Stimulated activated naive CD4-positive, alpha-beta T cell (primary cell): ENCODE measurements at places on chromosomes 2 and 18.

GRCh38 chr2:77666251-77666980 is 144.2 kb upstream of the LRRTM4 start:
- no peak for DNase-seq

DNA sequence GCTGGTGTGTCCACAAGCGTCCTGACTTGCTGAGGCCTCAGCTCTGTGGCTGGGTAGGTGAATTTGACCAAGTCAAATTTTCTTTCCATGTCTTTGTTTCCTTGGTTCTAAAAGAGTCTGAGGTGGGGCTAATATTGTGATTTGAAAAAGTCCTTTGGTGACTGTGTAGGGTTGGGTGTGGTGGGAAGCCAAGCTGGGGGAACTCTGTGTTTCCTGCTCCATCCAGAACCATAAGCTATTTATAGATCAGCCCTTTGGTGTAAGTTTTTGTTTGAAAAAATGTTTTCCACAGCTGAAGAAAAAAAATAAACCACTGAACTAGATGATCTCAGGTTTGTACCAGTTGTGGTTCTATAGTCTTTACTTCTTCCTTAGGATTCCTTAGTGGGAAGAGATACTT is 462.7 kb downstream of the TGIF1 start:
- DNase-seq: no peak

DNA sequence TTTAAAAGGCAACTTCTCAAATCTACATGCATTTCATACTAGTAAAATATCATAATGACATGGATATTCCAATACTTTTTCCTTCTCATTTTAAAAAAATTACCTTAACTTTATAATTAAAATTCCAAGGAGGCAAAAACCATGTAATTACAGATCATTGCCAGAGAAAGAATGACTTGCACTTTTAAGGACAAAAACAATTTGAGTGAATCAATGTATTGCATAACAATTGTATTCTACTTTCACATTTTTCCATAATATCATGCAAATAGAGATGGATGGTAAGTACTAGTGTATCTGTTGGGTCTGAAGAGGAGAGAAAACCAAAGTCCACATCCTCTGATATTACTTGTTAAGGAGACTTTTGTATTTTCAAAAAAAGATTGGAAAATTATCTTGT is 89.5 kb upstream of the NCK2 start:
- DNase-seq: no peak

GRCh38 chr2:199458009-199458805 is 468 bp upstream of the SATB2 start:
- DNase-seq: no peak

GRCh38 chr2:120754067-120754960 is 18.6 kb downstream of the GLI2 start:
- DNase-seq: no peak

DNA sequence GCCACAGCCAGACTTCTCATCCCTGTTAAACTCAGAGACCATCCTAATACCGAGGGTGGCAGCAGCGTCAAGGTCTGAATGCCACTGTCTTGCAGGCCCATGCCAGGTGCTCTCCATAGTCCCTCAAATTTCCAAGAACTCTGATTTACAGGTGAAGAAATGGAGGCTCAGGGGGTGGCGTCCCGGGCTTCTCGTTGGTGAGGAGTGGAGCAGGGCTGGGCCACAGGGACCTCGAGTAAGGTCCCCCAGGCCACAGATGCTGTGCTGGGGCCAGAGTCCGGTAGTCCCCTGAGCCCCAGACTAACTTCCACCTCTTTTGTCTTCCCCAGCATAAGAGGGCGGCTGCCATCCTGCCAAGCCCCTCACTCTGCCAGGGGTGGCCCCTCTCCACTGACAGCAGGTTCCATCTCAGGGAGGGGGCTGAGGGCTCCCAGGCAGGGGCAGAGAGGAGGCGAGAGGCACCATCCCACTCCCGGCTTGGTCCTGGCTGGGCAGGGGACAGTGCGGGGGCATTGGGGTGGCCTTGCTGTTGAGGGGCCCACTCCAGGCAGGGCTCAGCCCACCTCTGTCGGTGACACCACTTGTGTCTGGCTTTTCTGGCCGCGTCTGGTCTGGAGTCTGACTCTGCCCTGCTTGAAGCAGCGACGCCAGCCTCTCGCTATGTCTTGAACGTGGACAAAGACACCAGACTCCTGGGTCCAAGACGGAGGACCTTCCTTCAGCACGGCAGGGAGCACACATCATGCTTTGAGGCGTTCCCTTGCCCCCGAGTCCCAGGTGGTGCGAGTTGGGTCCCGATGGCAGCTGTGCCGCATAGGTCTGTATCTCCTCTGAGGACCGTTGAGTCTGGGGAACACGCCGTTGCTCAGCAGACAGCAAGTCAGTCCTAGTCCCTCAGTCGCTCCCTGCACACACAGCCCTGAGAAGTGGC is 15.9 kb upstream of the KLHL30 start:
- DNase-seq: no peak

DNA sequence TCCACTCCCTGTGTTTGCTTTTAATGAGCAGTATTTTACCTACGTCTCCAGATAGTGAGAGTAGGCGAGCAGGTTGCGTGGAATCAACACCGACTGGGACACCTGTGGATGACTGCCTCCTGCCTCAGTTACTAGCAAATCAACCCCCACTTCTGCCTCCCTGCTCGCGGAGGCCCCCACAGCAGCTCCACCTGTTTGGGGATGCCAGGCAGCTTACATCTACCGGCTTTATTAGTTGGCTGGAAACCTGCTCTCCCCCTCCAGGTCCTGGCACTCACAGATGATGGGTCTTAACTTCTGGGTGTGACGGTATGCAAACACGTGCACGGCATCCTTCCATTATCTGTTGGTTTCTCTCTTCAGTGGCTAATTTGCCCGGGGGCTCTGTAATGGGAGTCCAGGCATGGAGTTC is 164.4 kb upstream of the SESTD1 start:
- no peak for DNase-seq

DNA sequence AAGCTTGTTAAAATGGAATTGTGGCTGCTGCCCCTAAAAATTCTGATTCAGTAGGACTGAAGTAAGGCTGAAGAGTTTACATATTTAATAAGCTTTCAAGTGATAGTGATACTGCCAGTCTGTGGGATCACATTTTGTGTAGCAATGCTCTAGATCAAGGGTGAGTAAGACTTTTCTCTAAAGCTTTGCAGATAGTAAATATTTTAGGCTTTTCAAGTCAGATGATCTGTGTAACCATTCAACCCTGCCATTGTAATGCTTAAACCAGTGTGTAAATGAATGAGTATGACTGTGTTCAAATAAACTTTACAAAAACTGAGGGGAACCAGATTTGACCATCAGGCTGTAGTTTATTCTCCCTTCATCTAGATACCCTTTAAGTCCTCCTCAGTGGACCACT is 92.7 kb downstream of the PIK3C3 start:
- DNase-seq: no peak

DNA sequence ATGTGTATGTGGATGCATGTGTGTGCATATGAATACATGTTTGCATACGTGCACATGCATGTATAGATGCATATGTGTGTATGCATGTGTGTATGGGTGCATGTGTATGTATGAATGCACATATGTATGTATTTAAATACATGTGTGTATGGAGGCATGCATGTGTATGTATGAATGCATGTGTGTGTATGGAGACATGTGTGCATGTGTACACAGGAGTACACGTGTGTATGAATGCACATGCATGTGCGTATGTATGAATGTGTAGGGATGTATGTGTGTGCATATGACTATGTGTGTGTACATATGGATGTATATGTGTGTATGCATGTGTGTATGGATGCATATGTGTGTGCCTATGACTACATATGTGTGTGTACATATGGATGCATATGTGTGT is 51.9 kb downstream of the DCDC2C start:
- no peak for DNase-seq

GRCh38 chr18:65938592-65939372 is 188.0 kb downstream of the CDH7 start:
- no peak for DNase-seq

GRCh38 chr2:23346781-23347180 is 38.2 kb upstream of the KLHL29 start:
- no peak for DNase-seq

GRCh38 chr2:134988994-134989605 is 58.1 kb downstream of the MAP3K19 start:
- no peak for DNase-seq

DNA sequence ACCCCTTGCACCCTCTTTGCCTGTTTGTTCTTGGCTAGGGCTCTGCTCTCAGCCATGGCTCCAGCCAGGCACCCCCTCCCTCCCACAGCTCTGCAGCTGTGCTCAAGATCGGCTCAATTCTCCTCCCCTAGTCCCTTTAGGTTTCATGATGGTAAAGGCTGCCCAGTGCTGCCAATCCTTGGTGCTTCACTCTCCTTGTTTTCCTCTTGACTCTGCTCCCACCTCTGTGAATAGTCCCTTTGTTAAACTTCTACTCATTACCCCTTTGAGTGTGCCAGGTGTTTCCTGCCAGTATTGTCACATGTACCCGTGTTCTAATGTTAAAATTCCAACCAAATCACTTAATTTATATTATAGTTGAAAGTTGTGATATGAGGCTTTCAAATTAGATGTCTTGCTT is 101.0 kb upstream of the CERS6 start:
- no peak for DNase-seq

DNA sequence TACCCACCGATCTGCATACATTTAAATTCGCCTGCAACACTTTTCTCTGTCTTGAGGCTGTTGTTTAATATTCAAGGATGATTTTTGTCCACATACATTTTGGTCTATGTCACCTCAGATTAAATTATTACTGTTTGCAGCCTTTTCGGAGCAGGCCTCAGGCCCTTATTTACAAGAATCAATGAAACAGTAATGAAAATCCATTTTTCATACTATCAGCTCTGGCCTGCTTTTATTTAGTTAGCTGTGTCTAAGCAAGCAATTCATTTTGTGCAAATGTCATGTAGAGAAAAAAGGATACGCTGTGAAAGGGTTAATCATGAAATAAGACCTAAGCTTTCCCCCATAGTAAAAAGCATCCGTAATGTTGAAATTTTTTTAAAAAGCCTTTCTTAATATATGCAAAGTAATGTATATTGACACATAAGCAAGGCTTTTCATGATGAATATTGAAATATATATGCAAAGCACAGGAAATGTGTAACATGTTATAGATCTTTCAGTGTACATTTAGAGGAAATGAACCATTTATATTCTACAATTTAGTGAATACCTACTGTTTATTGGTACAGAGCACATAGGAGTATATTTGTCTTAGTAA is 1135.3 kb upstream of the ZEB2 start:
- DNase-seq: no peak

GRCh38 chr2:95315801-95316411 is 18.8 kb downstream of the KCNIP3 start:
- DNase-seq: no peak

GRCh38 chr2:39429746-39430145 is 7.3 kb downstream of the MAP4K3 start:
- no peak for DNase-seq

- DNase-seq: no peak
Observed at GRCh38 chr18:10755855-10756254, 230.0 kb downstream of the NAPG start.

DNA sequence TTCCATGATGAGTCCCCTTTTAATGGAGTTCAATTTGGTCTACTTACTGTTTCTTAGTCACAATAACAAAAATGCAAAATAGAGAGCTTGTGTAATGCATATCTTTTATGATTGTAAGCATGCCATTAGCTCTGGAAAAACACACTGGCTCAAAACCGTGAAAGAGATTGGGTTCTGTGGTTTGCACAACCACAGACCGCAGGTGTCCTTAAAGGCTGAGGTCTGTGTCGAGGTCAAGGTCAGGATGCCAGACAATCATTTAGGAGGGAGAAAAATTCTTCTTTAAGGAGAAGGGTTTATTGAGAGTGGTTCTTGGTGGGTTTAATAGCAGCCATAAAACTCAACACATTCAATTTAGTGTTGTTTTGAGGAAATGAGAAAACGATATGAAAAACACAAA is 487.2 kb downstream of the GALR1 start:
- DNase-seq: no peak

DNA sequence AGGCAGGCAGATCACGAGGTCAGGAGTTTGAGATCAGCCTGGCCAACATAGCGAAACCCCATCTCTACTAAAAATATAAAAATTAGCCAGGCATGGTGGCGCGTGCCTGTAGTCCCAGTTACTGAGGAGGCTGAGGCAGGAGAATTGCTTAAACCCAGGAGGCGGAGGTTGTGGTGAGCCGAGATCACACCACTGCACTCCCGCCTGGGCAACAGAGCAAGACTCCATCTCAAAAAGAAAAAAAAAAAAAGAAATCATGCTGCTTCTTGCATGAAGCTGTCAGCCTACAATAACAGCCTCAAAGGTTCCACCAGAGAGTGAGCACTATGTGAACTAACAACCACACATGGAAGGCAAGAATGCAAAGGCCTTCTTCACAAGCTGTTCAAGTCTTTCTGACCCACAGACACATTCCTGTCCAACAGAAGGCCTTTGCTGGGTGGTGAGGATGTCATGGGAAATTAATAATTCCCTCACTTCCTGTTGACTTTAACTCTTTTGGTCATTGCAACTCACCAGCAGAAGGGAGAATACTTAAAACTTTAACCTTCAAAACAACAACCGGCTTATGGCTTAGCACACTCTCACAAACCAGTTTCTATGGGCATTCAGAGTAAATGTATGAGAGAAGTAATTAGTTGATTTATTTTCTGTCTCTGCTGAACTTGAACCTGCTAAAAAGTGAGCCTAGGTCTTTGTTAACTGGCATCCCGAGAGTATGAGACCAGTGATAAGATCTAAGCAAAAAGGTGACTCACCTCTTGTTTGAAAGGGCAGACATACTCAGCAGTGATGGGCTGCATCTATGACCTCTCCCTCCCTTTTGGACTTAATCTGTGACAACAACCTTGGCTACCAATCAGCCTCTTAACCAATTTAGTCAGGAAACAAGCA is 11.8 kb downstream of the PLEKHM3 start:
- DNase-seq: no peak

DNA sequence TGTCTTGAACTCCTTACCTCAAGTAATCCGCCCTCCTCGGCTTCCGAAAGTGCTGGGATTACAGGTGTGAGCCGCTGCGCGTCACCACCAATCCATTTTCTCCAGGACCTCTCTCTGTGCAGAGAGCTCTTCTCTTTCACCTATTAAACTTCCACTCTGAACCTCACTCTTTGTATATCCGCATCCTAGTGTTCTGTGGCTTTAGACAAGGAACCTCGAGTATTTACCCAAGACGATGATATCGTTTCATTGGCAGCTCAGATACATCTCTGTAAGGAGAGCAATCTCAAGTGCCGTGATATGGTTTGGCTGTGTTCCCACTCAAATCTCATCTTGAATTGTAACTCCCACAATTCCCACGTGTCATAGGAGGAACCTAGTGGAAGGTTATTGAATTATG is 15.1 kb upstream of the WDR33 start:
- DNase-seq: no peak

- DNase-seq: no peak
Observed at GRCh38 chr2:32738939-32739338, 111.1 kb downstream of the TTC27 start.
